T-helper 9 cell (primary cell): ENCODE measurements at places on chromosomes 6 and 20.

DNA sequence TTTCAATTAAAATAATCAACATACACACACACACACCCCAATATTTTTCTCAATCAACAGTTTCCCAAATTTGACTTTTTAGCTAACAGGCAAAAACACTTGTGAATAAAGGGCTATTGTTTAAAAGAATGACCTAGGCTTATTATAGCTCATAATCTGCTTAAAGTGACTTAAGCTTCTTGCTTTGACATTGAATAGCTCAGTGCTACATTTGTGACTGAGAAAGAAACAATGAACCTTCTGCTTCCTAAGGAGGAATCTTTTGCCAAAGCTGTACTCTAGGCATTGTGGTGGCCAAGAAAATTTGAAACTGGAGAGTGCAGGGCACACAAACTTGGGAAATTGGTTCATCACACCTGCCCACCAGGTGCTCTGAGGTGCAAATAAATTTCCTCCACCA lies 282.0 kb downstream of the SYNE1 start:
- DNase-seq, result no peak

DNA sequence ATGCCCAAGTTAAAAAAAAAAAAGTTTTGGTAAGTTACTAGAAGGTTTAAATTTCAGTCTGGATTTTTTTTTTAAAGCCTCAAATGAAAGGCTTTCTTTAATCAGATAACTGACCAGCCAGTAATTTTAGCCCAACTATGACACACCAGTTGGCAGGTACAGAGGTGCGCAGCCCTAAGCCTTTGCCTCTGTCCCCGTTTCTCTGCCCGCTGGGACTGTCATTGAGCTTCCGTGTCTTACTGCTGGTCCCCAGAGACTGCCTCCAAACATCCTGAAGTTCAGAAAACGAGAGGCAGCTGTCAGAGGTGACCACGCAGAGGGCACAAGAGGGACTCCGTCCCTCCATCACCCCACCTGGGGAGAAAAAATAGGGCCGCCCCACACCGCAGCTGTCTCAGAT lies 118.2 kb downstream of the RPS12 start:
- DNase-seq, result no peak

- DNase-seq, result no peak
Measured at GRCh38 chr6:162671580-162672165, 55.9 kb downstream of the PRKN start.

DNA sequence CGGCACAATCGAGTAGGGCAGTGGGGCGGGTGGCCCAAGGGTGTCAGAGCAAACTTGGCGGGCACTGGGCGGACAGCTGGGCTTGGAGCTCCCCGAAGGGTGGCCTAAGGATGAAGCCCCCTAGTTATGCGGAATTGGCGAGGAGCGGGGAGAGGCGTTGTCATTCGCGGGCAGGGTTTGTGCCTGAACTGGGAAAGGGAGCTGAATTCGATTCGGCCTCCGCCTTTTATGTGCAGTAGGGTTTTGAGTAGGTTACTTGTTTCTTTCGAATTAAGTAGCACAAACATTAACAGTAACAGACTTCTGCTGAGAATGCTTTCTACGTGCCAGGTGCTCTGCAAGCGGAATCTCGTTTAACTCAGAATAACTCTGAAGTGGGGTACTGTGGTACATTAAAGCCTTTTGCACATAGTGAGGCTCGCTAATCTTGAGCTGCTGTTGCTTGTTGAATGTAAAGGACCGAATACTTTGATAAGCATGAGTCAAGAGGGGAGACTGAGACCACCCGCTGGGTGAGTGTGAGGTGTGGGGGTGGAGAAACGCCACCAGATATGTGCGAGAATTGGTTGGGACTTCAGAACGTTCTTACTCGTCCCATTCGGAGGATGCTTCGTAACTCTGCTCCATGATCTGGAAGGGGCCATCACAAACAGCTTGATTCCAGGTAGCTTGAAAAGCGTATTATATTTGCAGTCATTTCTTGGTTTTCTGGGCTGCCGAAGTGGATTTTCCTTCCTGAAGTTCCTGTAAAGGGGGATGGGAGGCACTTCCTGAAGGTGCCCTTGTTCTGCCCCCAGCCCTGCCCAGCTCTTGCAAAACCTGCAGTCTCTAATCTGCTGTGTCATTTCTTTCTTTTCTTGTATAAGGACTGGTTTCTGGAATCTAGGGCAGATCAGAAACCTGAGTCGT lies 833 bp downstream of the RAB5IF start:
- DNase-seq, result no peak

GRCh38 chr6:113120582-113121285 lies 736.4 kb upstream of the MARCKS start:
- DNase-seq, result no peak

DNA sequence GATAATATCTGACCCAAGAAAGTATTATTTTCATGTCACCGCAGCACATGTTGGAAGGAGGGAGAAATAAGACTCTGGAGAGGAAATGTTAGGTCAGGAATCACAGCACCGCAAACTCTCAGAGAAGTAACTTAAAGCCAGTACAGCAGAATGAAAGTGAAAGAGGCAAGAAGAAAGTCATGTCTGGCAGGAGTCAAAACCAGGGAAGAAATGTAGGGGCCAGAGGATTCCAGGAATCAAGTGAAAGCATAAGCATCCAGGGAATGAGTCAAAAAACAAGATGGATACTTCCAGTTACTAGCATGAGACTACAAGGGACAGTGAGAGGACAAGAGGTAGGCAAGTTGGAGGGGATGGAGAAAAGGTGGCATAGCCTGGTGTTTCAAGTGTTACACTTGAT lies 80.4 kb downstream of the AK9 start:
- no peak for DNase-seq
